CD4-positive, alpha-beta T cell treated with Interleukin-4 for 4 hours (primary cell): ENCODE measurements at places on chromosomes 5 and 9.

DNA sequence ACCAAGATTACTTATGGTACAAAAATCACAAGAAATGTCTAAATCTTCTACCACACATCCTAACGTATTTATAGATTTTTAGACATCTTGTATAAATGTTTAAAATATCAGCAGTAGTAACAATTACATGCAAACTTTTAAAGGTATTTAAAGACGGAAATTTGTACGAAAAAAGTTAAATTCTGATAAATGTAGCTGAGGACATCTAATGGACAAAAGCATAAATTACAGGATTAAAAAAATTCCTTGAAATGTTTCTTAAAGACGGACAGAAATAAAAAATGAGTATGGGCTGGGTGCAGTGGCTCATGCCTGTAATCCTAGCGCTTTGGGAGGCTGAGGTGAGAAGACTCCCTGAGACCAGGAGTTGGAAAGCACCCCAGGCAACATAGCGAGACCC lies 15.8 kb downstream of the ERCC8 start:
- no peak for DNase-seq

GRCh38 chr5:90939211-90939610 lies 380.6 kb downstream of the ADGRV1 start:
- DNase-seq: no peak

DNA sequence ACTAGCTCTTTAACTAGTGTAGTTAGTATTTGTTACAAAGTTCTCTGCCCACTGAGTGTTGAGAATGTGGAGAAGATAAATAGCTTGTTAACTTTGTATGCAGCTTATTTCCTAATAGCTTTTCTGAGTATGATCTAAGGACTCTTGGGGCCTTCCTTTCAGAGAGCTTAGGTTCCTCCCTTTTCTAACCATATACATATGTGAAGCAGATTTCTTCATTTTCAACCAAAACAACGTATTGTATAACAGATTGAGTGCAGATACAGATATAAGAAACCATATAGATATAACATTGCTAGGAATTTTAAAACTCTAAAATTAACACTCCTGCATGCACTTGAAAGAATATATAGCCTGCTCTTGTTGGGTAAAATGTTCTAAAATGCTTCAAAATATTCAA lies 70.4 kb downstream of the SCAMP1 start:
- DNase-seq: no peak

- DNase-seq: no peak
Measured at GRCh38 chr5:153885141-153885540, 153.6 kb downstream of the FAM114A2 start.

DNA sequence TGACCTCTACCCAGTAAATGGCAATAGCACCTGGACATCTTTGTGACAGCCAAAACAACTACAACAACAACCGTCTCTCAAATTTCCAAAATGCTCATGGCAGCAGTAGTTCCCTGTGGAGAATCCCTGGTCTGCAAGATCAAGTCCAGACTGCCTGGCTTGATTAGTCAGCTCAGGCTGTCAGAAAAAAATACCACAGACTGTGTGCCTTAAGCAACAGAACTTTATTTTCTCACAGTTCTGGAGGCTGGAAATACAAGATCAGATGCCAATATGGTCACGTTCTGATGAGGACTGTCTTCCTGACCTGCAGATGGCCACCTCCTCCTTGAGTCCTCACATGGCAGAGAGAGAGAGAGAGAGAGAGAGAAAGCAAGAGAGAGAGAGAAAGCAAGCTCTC lies 52.3 kb upstream of the MOCS2 start:
- no peak for DNase-seq

DNA sequence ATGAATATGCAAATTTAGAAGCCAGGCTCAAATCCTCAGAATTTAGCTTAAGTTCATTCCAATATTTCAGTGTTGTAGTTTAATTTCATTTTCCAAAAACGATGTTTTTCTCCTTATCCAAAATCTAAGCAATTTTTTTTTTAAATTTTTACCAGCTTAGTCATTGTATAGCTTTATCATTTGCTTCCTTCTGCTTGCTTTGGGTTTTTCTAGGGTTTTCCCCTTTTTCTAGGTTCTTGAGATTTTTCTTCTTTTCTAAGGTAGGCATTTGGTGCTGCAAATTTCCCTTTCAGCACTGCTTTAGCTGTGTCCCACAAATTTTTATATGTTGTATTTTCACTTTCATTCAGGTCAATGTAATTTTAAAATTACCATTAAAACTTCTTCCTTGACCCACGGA lies 34.4 kb upstream of the CCDC112 start:
- no peak for DNase-seq

GRCh38 chr5:153827397-153827796 lies 211.3 kb downstream of the FAM114A2 start:
- DNase-seq: no peak

GRCh38 chr9:107180206-107180605 lies 102.9 kb upstream of the RAD23B start:
- DNase-seq: no peak

DNA sequence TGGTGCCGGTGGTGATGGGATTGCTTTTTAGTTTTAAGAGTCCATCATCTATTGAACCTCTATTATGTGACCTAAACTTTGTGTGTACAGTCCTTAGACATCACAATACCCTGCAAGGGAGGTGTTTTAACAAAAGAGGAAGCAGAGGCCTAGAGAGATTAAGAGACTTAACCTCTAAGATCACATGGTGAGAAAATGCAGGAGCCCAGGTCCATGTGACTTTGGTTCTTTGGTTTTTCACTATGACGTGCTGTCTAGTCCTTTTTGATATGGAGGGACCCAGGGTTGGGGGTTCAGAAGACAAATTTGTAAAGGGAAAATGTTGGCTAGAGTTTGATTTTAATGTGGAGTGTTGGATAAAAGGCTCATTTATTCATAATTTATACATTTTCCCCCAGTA lies 34.1 kb upstream of the TRMT10B start:
- no peak for DNase-seq

- DNase-seq: no peak
Measured at GRCh38 chr5:144463481-144464223, 293.0 kb downstream of the KCTD16 start.

DNA sequence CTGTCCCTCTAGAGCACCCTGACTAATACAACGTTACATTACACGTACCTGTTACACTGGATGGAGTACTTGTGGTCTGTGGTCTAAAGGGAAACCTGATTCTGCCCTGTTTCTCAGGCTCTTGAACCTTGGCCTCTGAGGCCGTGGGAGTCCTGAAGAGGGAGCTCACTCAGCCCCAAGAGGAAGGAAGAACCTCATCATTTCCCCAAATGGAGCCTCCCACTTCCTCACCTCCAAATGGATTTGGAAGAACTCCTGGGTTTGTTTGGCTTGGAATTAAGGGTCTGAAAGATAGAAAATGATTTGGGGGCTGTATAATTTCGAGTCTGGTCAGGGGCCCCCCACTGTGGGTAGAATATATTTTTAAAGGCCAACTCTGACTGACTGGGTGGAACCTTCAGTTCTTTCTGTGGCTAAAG lies 200.2 kb downstream of the SEMA6A start:
- no peak for DNase-seq

GRCh38 chr5:124742983-124743601 lies 3.3 kb downstream of the ZNF608 start:
- no peak for DNase-seq

- no peak for DNase-seq
Measured at GRCh38 chr5:138346889-138347288, 5.6 kb upstream of the KDM3B start.

DNA sequence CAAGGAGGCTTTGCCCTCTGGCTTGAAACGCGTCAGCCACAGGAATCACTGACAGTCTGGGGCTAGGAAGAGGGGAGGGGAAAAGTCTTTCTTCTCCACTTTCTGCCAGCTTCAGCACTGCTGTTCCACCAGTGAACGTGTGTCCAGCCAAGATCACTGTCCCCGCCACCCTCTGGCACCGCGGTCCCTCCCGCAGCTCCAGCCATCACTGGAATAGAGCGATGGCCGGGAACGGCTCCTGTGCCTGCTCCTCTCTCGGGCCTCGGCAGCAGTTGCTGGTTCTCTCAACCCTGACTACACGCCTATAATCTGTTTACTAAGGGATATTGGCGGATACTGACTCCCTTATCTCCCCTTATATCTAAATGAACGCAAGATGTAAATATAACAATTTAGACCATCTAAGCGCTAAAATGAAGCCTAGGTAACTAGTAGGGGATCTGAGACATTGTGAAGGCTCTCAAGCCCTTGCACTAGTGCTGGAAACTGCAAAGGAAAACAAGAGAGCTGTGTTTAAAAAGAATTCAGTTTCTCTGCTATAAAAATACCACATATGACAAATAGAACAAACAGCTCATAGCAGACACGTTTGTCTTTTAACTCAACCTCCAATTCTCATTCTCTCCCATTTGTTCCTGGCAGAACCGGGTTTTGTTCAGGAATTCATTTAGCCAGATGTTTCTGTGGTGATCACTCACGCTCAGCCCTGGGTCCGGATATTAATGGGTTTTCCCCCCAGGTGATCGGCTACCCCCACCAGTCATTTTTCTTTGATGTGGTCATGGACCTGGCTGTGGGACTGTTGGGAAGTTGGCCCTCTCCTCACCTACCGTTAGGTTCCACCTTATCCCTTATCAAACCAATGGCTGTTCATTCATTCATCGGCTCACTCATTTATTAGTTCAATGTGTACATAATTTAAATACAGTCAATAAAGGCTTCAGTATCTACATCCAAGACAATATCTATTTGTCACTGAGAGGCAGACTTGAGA lies 149.8 kb downstream of the MED10 start:
- no peak for DNase-seq

DNA sequence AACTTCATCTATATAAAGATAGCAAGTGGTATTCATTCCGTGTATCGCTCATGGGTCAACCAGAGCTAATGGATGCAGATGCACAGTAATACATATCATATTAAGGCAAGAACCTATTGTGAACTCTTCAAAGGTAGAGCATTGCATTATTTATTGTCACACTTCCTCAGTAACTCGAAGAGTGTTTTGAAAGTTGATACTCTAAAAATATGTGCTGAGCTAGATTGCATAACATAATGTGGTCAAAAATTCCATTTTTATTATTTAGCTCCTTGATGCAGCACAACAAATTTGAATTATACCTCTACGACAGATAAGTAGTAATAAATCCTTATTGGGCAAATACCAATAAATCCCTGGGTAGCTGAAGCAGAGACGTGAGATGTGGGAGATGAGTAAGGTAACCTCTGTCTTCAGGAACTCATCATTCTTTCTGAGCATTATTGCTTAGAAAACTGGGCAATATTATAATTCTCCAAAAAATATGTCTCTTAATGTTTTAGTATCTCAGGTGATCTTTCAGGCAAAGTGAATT lies 70.3 kb downstream of the CDH18 start:
- DNase-seq: no peak

GRCh38 chr5:83864652-83865051 lies 144.0 kb upstream of the HAPLN1 start:
- DNase-seq: no peak

DNA sequence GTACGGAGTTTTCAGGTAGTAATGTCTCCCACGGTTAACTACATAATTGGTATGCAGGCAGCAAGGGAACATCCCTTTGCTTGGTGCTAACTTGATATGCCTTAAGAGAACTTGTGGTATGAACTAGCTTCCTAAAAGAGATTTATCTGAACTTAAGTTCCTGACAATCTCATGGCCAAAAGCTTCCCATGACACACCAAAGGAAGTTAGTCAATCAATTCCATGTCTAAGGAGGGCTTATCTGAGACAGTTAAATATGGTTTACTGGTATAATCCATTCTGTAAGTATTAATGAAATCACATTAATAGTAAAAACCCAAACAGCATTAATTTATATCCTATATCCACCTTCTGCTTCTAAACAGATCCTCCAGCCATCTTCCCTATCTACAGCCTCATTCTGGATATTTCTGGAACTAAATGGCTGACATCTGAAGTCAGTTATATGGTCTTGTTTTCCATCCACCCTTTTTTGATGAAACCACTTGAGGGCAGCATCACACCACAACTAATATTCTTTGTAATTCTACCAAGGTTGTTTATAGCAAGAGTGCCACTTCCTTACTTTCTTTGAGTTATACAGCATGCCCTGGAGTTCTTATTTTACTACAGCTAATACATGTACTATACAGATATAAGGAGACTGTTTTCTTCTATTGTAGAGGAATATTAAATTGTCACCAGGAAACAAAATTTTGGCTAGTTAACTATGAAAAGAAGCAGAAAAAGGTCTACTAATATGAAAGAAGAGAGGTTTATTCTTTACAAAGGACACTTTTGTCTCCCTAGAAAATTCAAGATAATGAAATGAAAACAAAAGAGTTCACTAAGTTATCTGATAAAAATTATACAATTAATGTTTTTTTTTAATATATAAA lies 34.7 kb downstream of the SHOC1 start:
- DNase-seq: peak; percentile 73

DNA sequence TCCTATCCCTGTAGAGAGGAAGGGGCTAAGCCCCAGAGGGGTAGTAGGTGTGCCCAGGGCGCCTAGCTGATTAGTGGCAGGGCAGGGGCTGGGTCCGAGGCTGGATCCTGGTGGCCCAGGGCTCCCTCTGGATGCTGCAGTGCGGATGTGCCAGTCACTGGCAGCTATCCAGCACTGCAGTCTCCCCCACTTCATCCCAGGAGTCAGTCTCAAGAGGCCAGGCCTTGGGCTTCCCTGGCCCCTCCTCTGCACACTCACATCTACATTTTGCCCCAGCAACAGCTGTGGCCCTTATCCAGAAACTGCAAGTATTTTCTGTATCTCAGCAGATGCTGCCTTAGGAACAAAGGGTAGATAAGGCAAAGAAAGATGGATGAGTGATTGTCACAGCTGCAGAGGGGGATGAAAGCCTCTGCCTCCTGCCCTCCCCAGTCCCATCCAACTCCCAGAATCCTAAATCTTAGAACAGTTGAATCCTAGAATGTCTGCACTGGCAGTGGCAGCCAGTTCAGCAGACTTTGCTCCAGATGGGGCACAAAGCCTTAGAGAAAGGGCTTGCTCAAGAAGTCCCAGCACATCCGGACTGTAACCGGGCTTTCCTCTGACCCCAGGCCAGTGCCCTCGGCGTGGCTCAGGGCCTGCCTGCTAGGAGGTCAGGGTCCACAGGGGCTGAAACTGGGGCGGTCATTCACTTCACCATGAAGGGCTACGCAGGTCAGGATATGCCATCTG lies 1.6 kb downstream of the ANXA6 start:
- no peak for DNase-seq

GRCh38 chr5:144460600-144460999 lies 289.9 kb downstream of the KCTD16 start:
- DNase-seq: no peak
